Foreskin fibroblast (primary cell): ENCODE measurements at places on chromosomes 1 and 21.

DNA sequence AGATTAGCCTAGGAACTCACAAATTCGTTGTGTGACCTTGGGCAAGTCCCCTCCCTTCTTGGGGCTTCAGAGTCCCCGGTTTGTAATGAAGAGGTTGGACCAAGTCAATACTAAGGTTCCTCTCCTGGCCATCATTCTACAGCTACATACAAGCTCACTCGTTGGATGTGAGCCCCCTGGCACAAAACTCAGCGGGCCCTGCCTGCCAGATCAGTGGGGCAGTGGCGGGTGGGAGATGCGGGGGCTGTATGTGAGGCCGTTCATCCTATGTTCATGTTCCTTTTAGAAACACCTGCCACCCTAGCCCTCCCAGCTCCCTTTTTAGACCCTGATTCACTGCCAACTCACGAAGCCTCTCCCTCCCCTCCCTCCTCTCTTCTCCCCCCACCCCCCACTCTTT lies 2.1 kb downstream of the DLGAP3 start:
- DNase-seq = no peak

GRCh38 chr1:229334716-229335115 lies 8.1 kb downstream of the CCSAP start:
- no peak for DNase-seq

DNA sequence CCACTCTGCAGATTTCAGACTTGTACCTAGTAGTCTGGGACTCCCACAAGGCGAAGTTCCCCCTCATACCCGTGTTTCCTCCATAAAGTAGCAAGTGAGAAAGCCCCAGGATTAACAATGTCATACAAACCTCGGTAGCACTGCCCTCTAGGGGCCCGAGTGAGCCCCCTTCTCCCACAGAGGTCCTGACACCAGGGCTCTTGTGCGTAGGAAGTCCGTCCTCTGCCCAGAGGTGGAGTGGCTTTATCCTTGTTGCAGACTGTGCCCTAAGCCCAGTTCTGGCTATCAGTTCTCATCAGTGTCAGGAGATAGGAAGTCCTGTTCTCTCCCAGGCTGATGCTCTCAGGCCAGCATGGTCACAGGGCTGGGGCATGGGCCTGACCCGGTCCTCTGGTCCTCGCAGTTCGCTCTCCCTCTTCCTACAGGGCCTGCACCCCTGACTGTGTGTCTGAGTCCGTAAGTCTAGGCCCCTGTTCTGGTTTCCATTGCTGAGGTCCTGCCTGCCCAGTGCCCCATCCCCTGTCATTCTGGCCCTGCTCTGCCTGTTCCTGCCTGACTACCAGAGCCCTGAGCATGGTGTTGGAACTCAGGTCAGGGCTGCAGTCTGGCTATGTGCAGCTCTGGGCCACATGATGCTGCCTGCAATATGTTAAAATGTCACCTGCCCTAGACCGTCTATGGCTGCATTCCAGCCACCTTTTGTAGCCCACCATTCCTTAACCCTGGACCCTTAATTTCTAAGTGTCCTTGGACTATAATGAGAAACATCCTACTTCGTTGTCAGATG lies 285.6 kb downstream of the ASTN1 start:
- no peak for DNase-seq

DNA sequence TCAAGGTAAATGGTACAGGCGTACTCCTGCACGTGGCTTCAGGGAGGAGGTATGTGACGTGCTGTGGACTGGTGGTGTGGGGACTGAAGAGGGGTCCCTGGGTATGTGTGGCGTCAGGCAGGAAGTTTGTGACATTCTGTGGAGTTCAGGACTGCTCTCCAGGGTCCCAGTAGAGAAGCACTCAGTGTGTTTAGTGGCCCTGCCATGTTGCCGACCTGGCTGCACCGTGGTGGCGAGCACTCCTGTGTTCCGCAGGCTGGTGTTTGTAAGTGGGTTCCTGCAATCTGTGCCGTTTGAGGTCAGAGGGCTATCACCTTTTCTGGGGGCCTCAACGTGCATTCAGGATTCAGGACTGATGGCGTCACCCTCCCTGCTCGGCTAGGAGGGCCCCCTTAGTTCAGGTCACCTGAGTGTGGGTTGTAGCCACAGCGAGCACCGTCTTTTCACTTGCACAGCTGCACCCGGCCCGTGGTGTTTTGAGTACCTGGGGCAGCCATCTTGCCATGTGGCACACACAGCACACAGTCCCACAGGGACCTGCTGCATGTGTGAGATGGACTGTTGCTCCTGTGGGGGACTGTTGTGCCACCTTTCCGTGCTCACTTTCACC lies 26.5 kb downstream of the SNAP47 start:
- no peak for DNase-seq

GRCh38 chr1:115068826-115069585 lies 20.3 kb downstream of the TSPAN2 start:
- DNase-seq = peak; percentile 42

DNA sequence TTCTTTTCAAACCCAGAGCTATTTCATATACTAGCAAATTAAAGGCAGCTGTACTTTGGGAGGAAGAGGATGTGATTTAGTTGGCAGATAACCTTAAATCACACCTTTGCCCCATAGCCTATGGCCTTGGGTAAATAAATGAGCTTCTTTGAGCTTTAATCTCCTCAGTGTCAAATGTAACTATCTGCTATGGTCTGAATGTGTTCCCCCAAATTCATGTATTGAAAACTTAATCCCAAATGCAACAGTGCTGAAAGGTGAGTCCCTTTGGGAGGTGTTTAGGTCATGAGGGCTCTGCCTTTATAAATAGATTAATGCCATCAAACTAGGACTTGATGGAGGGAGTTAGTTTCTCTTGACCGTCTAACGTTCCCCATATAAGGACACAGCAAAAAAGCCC lies 85.8 kb downstream of the LTN1 start:
- DNase-seq = no peak
